ENCODE measurements at places on chromosomes 4 and X. TPM values are rescaled to one million over a fixed set of nuclear protein-coding genes. Genes with fewer than 3 reads are reported as not detected.
A peak's percentile ranks its signal among the peaks of the same experiment; 100 is the strongest.

GRCh38 chrX:69493193-69493592, 10.9 kb upstream of the NALF2 start:
- H3K27me3 ChIP-seq, result no peaks in the 10 kb centered on the region
- H3K36me3 ChIP-seq, result no peaks in the 10 kb centered on the region
- H3K27ac ChIP-seq, result no peak overlapping the region
- no peak overlapping the region for H3K4me3 ChIP-seq
- no peak for DNase-seq

GRCh38 chr4:20483416-20483815, 216.8 kb upstream of the PACRGL start:
- no peak overlapping the region for H3K27ac ChIP-seq
- H3K27me3 ChIP-seq, result no peaks in the 10 kb centered on the region
- H3K4me3 ChIP-seq, result no peak overlapping the region
- DNase-seq, result no peak
- H3K4me1 ChIP-seq, result no peaks in the 10 kb centered on the region

DNA sequence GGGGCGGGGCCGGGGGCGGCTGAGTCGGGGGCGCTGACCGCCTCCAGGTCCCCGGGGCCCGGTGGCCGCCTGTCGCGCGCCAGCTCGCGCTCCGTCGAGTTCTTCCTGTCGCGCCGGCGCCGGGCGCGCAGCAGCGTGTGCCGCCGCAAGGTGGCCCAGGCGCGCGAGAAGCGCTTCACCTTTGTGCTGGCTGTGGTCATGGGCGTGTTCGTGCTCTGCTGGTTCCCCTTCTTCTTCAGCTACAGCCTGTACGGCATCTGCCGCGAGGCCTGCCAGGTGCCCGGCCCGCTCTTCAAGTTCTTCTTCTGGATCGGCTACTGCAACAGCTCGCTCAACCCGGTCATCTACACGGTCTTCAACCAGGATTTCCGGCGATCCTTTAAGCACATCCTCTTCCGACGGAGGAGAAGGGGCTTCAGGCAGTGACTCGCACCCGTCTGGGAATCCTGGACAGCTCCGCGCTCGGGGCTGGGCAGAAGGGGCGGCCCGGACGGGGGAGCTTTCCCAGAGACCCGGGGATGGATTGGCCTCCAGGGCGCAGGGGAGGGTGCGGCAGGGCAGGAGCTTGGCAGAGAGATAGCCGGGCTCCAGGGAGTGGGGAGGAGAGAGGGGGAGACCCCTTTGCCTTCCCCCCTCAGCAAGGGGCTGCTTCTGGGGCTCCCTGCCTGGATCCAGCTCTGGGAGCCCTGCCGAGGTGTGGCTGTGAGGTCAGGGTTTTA, 1.5 kb downstream of the ADRA2C start:
- DNase-seq, result no peak
- peak overlapping the region; percentile 11 for H3K4me3 ChIP-seq
- H3K36me3 ChIP-seq, result no peaks in the 10 kb centered on the region
- peaks cover 64% of the 10 kb centered on the region for H3K27me3 ChIP-seq
- no peaks in the 10 kb centered on the region for H3K4me1 ChIP-seq

Gene F11
- total RNA-seq, result not detected

DNA sequence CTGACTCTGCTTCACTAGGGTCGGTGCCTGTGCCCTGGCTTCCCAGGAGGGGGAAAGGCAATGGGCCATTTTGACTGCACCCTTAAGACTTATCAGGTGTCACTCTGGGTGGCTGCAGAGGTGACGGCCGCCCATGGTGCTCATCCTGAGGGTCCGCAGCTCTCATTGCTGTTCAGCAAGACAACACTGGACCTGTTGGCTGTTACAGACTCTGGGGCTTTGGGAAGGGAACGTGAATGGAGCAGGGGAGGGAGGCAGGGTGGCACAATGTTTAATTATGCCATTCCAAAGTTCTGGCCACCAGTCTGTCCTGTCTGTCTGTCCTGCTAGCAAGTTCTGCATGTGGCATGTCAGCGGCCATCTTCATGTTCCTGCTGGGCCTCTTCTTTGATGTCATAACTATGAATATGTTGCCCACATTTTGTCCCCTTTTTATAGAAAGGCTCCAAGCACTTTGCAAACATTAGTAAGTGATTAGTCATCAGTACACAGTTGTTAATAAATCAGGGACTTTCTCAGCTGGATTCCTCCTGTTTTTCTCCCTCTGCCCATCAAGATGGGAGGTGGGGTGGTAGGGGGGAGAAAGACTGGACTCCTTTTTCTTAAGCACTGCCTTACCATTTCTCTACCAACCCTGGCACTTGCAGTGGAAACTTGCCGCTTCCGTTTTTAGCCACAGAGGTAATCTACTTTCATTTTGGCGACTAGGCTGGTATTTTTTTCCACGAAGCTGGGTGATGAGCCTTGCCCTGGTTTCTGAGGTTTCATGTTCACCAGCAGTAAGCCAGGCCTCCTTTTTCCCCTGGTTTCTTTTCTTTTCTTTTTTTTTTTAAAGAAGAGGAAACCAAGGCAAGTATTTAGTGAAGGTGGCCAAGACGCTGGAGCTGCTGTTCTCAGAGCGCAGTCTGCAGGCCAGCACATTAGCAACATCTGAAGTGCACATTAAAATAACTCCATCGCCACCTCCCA, 88.6 kb upstream of the TRIM2 start:
- no peaks in the 10 kb centered on the region for H3K36me3 ChIP-seq
- peaks cover 4% of the 10 kb centered on the region for H3K4me1 ChIP-seq
- H3K27ac ChIP-seq, result peak overlapping the region; percentile 52
- no peak for DNase-seq

GRCh38 chrX:46649421-46650260, 76.1 kb downstream of the CHST7 start:
- no peaks in the 10 kb centered on the region for H3K4me1 ChIP-seq
- no peak overlapping the region for H3K27ac ChIP-seq
- no peak overlapping the region for H3K4me3 ChIP-seq
- H3K27me3 ChIP-seq, result peaks cover 43% of the 10 kb centered on the region

Gene KIF4A
- total RNA-seq, result 0.15 TPM

Gene SRPX
- 108 TPM for total RNA-seq

DNA sequence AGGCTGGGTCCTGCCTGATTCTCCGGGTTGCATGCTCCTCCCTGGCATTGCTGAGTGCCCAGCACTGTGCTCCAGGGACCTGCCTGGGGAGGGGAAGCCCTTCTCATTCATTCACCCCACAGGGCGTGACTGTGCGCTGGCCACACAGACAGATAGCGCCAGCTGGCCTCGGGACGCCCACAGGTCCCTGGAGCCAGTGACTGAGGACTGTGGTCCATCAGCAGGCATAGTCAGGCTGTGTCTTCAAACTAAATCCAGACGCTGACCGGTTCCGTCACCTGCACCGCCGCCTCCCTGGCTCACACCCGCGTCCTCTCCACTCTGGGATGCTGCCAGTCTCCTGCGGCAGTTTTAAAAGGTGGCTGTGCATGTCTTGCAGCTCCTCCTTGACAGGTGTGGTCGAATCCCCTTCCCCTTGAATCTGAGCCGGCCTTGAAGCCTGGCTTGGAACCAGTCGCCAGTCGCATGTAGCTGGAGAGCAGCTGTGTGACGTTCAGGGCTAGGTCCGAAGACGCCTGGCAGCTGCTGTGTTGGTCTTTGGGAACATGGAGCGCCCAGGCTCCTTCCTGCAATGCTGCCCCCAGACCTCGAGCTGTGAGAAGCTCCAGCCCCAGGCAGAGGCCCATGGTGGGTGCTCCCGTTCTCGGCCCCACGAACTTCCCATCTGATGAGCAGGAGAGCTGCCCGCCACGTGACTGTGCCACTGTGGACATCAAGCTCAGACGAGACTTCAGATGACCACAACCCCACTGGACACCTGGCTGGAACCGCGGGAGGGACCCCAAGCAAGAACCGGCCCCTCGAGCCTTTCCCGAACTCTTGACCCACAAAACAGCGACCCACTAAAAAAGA, 94.1 kb downstream of the ADRA2C start:
- no peak for DNase-seq
- no peak overlapping the region for H3K4me3 ChIP-seq
- H3K36me3 ChIP-seq, result no peaks in the 10 kb centered on the region
- H3K4me1 ChIP-seq, result no peaks in the 10 kb centered on the region

GRCh38 chrX:75522565-75523431, at the start of gene ZDHHC15:
Gene ZDHHC15 (minus strand): TSS chrX:75523037. CDS start chrX:75523024, 13 bp downstream.
- H3K27me3 ChIP-seq, result no peaks in the 10 kb centered on the region
- H3K4me1 ChIP-seq, result no peaks in the 10 kb centered on the region
- no peaks in the 10 kb centered on the region for H3K36me3 ChIP-seq
- DNase-seq, result peak; percentile 57
- peak within 1 kb of the TSS; percentile 74 for H3K27ac ChIP-seq

DNA sequence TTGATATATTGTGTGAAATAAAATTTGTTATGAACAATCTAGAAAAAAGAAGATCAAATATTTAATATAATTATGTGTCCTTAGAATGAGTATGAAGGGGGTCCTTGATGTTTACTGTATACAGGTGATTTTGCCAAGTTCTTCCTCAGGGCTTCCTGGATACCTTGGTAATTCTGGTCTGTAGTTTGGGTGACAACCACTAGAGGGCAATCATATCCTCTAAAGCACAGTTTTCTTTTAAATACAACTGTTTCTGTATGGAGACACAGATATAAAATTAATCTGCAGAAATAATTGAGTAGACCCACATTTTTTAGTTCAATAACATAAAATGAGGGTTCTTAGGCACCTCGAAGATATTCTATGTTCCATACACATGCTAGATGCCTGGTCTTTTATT, 157.7 kb downstream of the SPANXN1 start:
- no peaks in the 10 kb centered on the region for H3K36me3 ChIP-seq
- no peak overlapping the region for H3K4me3 ChIP-seq
- H3K27ac ChIP-seq, result no peak overlapping the region
- no peaks in the 10 kb centered on the region for H3K27me3 ChIP-seq
- no peaks in the 10 kb centered on the region for H3K4me1 ChIP-seq

- DNase-seq, result no peak
- H3K27me3 ChIP-seq, result no peaks in the 10 kb centered on the region
- H3K36me3 ChIP-seq, result no peaks in the 10 kb centered on the region
- H3K4me3 ChIP-seq, result no peak overlapping the region
Observed at GRCh38 chr4:7841071-7841470, 98.6 kb downstream of the AFAP1 start.

DNA sequence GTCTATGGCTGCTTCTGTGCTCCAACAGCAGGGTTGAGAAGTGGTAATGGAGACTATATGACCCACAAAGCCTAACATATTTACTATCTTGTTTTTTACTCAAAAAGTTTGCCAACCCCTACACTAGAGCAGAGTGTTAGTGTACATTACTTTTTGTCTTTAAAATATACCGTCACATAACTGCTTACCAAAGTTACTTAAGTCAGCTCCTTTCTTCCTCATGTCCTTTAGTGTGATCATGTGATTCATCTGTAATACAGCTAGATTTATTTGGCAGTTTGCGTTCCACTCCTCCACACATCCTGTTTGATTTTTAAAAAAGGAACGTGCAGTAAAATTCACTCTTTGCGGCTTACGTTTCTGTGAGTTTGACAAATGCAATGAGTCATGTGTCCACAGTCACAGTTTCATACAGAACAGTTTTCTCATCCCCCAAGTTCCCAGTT, 162.4 kb upstream of the GPRIN3 start:
- no peak for DNase-seq
- H3K4me3 ChIP-seq, result no peak overlapping the region
- no peak overlapping the region for H3K27ac ChIP-seq
- H3K36me3 ChIP-seq, result no peaks in the 10 kb centered on the region
- no peaks in the 10 kb centered on the region for H3K27me3 ChIP-seq

DNA sequence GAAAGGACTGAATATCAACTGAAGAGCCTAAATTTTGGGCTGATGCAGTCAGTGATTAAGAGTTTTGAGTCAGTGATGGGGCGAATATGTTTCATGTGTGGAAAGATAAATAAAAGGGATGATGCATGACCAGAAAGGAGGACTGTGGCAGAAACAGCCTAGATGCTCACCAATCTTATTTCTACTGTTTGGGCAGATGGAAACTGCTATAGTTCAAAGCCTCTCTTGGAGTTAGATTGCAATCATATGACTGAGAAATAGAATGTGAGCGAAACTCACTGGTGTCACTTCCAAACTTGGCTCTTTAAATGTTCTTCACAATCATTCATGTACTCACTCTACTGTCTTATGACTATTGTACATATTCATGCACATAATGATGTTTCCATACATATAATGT, 35.4 kb upstream of the YTHDC1 start:
- H3K36me3 ChIP-seq, result no peaks in the 10 kb centered on the region
- H3K4me3 ChIP-seq, result no peak overlapping the region
- H3K27ac ChIP-seq, result no peak overlapping the region
- H3K4me1 ChIP-seq, result no peaks in the 10 kb centered on the region
- no peak for DNase-seq
- H3K27me3 ChIP-seq, result no peaks in the 10 kb centered on the region

DNA sequence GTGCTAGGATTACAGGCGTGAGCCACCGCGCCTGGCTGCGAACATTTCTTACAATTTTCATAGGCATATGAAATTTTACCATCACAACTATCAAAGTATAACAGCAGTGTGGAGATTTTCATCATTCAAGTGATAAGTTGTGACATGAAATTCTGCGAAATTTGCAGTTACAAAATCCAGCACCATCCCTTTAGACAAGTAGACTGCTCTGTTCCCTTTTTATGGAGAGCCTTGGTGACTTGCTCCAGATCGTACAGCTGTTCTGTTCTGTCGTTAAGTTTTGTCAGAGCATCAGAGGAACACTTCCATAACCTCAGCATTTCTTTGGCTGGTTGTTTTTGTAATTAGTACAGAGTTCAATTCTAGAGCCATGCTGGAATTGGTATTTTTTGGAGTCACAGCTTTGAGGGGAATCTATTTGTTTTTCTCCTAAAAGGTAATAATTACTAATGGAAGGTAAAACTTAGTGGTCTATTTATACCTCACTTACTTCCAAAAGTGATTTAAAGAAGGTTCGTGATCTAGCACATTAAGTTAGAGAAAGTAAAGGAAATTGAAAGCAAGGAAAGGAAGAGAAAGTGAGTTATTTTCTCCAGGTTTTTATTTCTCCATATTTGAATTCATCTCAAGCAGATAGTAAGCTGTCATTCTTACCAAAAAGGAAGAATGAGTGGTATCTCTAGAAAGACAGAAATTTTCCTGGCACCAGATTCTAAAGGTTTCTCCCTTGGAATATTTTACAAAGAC, 22.1 kb downstream of the ZRSR2 start:
- no peaks in the 10 kb centered on the region for H3K27me3 ChIP-seq
- no peaks in the 10 kb centered on the region for H3K36me3 ChIP-seq
- no peaks in the 10 kb centered on the region for H3K4me1 ChIP-seq
- no peak for DNase-seq
- H3K27ac ChIP-seq, result no peak overlapping the region

Gene CISD2
- 23.9 TPM for total RNA-seq

- no peaks in the 10 kb centered on the region for H3K36me3 ChIP-seq
- H3K4me1 ChIP-seq, result peaks cover 5% of the 10 kb centered on the region
- DNase-seq, result no peak
- peak overlapping the region; percentile 64 for H3K4me3 ChIP-seq
- H3K27me3 ChIP-seq, result no peaks in the 10 kb centered on the region
Observed at GRCh38 chr4:158164768-158165213, 8.0 kb downstream of the GASK1B start.

DNA sequence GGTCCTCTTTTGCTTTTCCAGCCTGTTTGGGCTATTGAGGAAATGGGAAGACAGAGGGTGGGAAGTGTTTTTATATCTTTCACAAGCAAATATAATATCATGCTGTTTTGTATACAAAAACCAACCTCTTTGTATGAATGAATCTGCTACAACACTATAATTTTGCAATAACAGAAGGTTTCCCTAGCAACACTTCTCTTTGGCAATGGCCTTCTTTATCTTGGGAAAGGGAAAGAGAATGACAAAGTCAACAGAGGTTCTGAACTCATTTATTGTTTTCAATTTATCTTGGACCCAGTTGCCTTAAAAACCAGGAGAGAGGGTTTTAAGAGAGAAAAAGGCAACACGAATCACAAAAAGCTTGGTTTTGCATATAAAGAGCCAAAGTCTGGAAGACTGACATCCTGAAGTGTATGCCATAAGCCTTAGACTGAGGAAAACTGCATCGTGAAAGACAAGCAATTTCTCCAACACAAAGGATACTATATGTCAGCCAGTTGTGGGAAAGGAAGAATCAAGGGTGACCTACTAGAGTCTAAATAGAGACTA, 121.8 kb upstream of the FAM241A start:
- H3K27me3 ChIP-seq, result no peaks in the 10 kb centered on the region
- no peak overlapping the region for H3K4me3 ChIP-seq
- H3K27ac ChIP-seq, result no peak overlapping the region

Gene ENPP6
- total RNA-seq, result 0.16 TPM

Data from breast epithelium (tissue), 4 donors.